Activated CD8-positive, alpha-beta memory T cell treated with anti-CD3 and anti-CD28 coated beads for 4 hours (primary cell): ENCODE measurements at places on chromosomes 12 and 14.

- no peak for DNase-seq
Observed at GRCh38 chr14:81516986-81517797, 16.5 kb downstream of the SEL1L start.

DNA sequence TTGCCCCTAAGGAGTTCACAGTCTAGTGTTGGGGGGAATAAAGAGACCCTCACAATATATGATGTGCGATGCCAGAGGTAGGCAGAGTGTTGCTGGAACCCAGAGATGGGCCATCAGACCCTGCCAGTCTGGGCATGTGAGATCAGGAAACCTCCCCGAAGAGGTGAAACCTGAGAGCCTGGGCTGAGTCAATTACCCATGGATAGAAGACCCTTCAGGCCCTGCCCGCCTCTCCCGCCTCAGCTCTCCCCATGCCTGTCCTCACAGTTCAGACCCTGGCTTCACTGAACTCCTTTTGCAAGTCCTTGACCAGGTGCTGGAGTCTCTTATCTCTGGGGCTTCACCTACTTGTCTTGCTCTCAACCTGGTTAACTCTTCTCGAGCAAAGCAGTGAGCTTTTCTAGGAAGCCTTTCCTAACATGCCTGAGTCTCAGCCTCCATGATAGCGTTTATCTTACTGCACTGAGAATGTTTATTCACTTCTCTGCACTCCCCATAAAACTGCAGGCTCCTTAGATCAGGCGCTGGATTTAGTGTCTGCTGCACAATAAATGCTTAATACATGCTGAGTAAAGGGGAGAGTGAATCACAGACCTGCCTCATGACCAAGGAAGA is 19.6 kb downstream of the ALDH1L2 start:
- no peak for DNase-seq

- DNase-seq, result no peak
Observed at GRCh38 chr12:53530920-53531319, 23.6 kb upstream of the NPFF start.

GRCh38 chr12:127277882-127278281 is 989.1 kb upstream of the TMEM132C start:
- no peak for DNase-seq

- no peak for DNase-seq
Observed at GRCh38 chr12:121883315-121883660, 5.3 kb upstream of the PSMD9 start.

DNA sequence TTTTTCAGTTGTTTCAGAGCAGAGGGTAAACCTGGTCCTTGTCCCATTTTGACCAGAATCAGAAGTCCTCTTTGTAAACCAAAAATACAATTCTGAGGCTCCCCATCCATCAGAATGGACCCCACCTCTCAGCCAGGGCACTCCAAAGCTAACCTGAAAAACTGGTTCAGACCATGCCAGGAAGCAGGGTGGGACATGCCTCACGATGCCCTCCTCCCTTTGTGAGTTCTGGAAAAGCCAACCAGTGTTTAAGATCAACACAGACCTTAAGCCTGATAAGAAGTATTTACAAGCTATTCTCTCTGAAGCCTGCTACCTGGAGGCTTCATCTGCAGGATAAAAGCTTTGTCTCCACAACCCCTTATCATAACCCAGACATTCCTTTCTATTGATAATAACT is 35.4 kb downstream of the TNFAIP2 start:
- no peak for DNase-seq

- DNase-seq, result no peak
Observed at GRCh38 chr14:74347097-74347794, 1.0 kb upstream of the VRTN start.

DNA sequence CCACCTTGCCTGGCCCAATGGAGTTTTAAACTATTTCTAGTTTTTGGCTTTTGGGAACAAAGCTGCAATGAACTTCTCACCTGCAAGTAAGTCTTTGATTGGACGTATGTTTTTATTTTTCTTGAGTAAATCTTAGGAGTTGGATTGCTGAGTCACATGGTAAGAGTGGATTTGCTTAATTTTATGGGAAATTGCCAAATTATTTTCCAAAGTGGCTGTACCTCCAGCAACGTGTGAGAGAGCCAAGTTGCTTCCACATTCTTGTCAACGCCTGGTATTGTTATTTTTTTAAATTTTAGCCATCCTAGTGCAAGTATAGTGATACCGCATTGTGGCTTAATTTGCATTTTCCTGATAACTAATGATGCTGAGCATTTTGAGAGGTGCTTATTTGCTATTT is 136.6 kb downstream of the LMNTD1 start:
- DNase-seq, result no peak

DNA sequence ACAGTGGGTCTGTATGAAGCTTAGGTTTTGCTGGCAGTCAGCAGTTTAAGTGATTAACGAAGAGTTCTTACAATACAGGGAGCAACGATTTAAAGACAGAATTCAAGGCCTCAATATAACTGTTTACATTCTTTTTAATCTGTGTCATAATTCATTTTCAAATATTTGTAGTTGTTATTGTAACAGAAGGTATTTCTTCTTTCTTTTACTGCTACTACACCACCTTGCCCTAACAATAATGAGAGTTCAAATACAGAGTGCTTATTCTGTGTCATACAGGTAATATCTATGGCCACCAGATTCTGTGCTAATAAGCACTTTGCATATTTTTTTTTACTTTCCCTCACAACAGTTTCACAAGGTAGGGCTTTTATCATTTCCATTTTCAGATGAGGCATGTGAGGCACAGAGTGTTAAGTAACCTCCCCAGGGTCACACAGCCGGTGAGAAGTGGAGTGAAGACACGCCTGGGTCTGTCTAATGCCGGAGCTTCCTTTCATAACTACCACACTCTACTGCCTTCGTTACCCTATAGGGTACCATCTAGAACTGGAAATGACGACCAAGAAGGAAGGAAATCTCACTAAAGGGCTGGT is 81.9 kb downstream of the PELI2 start:
- no peak for DNase-seq
